ENCODE measurements at places on chromosomes 3 and 15.
A peak's percentile ranks its signal among the peaks of the same experiment; 100 is the strongest.

GRCh38 chr3:151329363-151329762, at the start of gene P2RY13:
Gene P2RY13, minus strand, starts transcription at chr3:151329549. Its CDS starts 21 bp downstream, at chr3:151329528.
- DNase-seq: no peak

GRCh38 chr15:64651601-64652191, 123.7 kb downstream of the RBPMS2 start:
- DNase-seq: peak; percentile 34

- no peak for DNase-seq
These were observed 1.6 kb upstream of the SEMA3B start for GRCh38 chr3:50267280-50267913.

DNA sequence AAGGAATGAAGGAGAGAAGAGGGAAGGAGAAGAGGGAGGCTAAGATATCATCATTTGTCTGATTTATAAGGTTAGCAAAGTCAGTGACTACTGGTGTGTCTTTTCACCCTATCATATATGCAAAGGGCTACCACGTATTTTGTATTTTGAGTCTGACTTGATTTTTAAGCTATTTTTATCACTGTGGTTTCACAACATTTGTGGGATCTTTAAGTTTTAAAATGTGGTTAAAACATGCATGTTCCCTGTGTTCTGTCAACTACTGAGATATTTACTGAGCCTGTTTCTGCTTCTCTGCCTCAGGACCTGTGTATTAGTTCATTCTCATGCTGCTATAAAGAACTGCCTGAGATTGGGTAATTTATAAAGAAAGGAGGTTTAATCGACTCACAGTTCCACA, 22.5 kb upstream of the SPTSSB start:
- no peak for DNase-seq

GRCh38 chr15:26066896-26067295, 203.8 kb upstream of the ATP10A start:
- no peak for DNase-seq

- DNase-seq: no peak
These were observed 659.4 kb upstream of the ADAMTS9 start for GRCh38 chr3:65347166-65347565.

DNA sequence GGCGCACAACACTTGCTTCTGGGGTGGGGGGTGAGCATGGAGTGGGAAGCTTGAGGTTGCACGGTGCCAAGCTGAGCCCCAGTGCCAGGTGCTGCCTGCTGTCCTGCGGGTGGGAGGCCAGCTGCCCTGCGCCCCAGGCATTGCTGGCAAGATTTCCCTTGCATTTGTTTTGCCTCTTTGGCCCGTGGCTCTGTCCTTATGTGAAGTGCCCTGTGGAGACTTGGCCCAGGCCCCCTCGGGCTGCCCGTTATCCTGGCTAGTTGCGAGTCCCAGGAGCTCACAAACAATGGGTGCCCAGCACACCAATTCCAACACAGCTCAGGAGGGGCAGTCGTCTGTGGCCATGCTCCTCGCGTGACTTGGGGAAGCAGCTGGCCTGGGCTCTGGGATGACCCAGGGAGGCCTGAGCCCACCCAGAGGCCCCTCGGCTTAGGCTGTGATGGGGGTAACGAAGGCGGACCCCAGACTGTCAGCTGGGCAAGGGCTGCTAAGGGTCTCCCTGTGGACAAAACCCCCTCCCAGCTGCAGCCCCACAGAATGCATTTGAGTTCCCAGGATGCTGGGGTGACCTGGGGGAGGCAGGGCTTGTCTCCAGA, 5.9 kb downstream of the C3orf22 start:
- DNase-seq: no peak

- no peak for DNase-seq
These were observed 219.2 kb upstream of the P2RY1 start for GRCh38 chr3:152615681-152616080.

DNA sequence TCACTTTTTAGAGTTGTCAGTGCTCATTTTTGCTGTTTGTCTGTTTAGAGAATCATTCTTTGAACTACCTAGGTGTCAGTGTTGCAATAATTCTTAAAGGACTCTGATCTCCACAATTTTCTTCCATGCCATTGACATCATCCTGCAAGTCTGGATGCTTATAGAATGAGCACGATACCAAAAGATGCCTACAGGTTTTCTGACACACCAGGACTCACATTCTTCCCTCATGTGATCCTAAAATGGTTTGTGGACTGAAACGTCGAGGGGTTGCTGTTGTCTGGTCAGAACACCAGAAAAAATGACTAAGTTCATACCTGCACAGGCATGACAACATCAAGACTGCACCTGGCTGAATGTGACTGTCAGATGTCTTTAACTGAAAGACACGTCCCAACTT, 95.9 kb downstream of the SEMA5B start:
- no peak for DNase-seq

DNA sequence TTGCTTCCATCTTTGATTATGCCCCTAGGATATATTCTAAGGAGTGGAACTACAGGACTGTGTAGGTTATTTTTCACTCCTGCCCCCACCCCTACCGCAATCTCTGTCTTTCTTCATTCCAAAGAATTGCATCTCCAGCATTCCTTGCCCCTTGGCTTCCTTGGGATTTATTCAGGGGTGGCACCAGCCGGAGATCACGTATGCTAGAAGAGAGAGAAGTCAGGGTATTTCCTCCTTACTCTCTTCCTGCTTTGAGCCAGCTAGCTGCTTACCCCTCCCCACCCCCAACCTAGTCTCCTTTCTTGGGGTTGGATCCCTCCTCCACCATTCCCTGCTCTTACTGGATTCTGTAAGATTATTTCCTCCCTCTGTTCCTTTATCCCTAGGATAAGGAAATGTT, 35.0 kb upstream of the DENND4A start:
- no peak for DNase-seq

- DNase-seq: no peak
These were observed 206.1 kb downstream of the TIGIT start for GRCh38 chr3:114499976-114500375.

DNA sequence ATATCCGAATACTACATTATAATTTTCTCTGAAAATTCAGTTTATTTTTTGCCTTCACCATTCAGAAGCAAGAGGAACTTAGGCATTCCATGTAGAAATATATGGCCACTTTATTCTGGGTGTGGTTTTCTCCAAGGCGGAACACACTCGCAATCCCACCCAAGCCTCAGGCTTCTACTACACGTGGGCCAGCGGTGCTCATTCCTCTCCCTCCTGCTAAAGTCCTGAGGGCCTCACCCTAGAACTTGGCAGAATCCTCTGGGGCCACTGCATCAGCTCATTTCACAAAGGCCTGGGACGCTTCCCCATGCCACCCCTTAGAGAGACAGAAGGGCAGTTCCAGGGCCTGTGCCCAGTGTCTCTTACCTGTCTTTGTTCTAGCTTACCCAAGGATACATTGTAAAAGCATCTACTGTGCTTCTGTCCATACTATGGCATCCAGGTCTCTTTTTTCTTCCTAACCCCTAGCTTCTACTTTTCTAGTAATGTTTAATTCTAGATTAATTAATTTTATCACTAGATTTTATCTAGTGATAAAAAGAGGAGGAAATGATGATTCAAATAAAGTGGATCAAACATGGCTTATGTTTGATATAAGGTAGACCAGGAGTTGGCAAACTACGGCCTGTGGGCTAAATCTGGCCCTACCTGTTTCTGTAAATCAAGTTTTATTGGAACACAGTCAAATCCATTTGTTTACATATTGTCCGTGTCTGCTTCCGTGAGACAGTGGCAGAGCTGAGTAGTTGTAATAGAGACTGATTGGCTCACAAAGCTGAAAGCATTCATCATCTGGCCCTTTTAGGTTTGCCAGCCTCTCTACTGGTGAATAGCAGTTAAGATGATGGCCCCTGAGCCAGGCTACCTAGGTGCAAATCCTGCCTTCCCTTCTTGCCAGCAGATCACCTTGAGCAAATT, 29.8 kb downstream of the LARS2 start:
- DNase-seq: no peak

GRCh38 chr3:112647122-112647521, 6.2 kb upstream of the CCDC80 start:
- no peak for DNase-seq

- DNase-seq: no peak
These were observed 283.4 kb upstream of the VEPH1 start for GRCh38 chr3:157786618-157787017.

- no peak for DNase-seq
These were observed 64.8 kb downstream of the ADAM10 start for GRCh38 chr15:58684751-58685150.

GRCh38 chr3:105465251-105465853, 98.6 kb downstream of the ALCAM start:
- no peak for DNase-seq

DNA sequence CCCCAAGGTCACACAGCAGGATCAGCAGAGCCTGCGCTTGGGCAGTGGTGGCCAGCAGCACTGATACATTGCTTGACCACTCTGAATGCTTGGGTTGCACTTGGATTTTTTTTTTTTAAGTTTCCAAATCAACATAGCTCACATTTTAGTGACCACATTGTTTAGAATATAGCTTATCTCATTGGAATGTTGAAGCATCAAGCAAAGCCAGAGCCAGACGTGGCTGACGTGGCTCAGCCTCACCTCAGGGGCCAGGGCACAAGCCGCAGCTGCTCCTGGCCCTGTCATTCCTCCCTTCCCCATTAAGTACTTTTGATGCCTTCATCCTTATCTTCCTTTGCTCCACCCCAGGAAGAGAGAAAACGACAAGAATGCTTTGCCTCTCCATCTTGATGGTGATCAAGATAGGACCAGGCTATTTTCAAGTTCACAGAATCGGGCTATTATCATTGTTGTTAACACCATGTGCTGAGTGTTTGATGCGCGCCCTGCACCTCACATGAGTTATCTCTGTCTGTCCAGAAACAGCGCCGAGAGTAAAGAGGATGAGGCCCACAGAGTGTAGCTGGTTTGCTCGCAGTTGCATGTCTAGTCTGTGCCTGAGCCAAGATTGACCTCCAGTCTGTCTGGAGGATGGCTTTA, 75.8 kb downstream of the AAGAB start:
- DNase-seq: no peak

- no peak for DNase-seq
These were observed 684.3 kb upstream of the DPPA4 start for GRCh38 chr3:110021659-110022058.

DNA sequence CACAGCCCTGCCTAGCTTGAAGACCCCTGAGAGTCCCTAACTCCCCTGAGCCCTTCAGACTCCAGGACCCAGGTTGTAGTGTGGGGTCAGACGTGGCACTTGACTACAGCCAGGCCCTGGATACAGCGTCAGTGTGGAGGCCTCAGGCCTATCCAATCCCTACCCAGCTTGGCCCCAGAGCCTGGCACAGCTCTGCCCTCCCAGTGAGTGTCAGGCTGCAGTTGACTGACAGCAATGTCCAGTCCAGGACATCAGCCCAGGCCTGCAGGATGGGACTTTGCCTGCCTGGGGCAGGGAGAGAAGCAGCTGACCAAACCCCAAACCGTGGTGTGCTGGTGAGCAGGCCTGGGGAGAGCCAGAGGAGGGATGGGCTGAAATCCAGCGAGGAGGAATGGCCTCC, 27.3 kb downstream of the KLF13 start:
- no peak for DNase-seq

DNA sequence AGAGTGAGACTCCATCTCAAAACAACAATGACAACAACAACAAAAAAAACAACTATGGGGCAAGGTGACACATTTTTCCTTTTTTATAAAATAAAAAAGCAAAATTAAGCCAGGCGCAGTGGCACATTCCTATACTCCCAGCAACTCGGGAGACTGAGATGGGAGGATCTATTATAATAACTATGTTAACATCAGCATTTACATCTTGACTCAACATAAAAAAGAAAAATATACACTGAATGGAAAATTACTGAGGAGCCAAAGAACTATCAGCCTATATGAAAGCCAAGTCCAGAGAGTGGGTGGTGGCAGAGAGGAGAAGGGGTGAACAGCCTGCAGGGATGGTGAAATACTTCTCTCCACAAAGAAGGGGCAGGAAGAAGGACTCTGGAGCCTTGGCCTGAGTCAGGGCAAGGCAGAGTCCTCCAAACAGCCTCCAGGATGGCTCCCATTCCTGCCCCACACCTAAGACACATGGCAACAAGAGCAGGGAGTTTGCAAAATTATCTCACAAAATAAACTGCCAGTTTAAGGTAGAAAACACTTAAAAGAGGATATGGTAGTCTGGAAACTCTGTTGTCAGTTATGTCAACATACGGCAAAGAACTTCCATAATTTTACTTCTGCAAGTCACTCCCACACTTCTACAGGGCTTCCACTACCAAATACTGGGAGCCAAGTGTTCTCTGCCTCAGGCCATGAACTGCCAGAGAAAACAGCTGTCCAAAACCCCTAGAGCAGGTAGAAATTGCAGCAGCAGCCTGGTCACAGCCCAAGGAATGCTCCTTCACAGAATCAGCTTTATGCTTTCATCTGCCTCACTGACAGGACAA, 25.9 kb downstream of the HSPBAP1 start:
- DNase-seq: no peak

- no peak for DNase-seq
These were observed 230.5 kb upstream of the PROK2 start for GRCh38 chr3:72015463-72015862.

- no peak for DNase-seq
These were observed 20.1 kb upstream of the DMXL2 start for GRCh38 chr15:51642696-51643095.

- DNase-seq: no peak
These were observed 109.4 kb downstream of the ATG7 start for GRCh38 chr3:11381563-11381962.

GRCh38 chr15:85025516-85026251, 44.0 kb downstream of the PDE8A start:
- no peak for DNase-seq

Measured in stimulated activated CD4-positive, alpha-beta T cell treated with anti-CD3 and anti-CD28 coated beads, Interleukin-1b, Interleukin-23, amount 100 ng/mL, for 48 hours (primary cell).